ENCODE measurements at places on chromosomes 1 and 21.

DNA sequence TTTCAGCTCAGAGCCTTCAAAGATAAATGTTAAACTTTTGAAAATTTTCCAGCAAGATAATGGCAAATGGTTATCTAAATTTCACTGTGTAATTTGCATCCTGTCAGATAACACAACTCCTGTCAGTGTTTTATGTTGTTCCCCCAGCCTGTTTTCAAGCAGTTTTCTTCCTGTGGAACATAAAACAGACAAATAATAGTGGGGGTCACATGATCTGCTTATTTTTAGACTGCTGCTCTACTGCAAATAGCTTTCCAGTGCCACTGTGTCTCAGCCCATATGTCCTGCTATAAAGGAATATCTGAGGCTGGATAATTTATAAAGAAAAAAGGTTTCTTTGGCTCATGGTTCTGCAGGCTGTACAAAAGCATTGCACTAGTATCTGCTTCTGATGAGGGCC lies 32.2 kb downstream of the FMO3 start:
- no peak for DNase-seq

DNA sequence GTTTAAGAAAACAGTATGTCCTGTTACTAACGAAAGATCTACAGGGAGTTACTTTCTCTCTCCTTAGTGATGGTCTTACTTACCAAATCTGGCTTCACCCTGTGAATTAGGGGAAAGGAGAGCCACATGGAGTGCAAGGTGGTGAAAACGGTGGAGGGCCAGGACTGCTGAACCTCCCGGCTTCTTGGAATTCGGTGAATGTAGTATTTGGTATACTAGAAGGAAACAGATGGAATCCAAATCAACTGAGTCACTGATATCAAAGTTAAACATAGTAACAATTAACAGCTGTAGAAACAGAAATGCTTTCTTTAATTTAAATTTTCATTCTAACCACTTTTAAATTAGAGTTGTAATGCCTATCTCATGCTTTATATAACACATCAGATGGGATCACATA lies 45.7 kb downstream of the ALG14 start:
- DNase-seq: no peak

DNA sequence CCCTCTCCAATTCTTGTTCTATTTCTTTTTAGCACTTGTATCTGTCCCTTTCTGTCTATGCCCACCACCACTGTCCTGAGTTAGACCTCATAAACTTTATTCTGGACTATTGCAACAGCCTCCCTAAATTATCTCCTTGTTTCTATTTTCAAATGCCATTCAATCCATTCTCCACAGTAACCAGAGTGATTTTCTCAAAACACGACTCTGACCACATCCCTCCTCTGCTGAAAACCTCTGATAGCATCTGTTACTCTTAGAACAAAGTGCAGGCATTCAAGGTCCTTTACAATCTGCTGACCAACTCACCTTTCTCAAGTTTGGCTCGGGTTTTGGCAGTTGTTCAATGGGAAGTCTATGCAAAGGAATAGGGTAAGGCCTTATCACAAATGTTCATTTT lies 22.8 kb upstream of the GPX7 start:
- DNase-seq: no peak

GRCh38 chr1:82464362-82465001 lies 663.7 kb downstream of the ADGRL2 start:
- no peak for DNase-seq

DNA sequence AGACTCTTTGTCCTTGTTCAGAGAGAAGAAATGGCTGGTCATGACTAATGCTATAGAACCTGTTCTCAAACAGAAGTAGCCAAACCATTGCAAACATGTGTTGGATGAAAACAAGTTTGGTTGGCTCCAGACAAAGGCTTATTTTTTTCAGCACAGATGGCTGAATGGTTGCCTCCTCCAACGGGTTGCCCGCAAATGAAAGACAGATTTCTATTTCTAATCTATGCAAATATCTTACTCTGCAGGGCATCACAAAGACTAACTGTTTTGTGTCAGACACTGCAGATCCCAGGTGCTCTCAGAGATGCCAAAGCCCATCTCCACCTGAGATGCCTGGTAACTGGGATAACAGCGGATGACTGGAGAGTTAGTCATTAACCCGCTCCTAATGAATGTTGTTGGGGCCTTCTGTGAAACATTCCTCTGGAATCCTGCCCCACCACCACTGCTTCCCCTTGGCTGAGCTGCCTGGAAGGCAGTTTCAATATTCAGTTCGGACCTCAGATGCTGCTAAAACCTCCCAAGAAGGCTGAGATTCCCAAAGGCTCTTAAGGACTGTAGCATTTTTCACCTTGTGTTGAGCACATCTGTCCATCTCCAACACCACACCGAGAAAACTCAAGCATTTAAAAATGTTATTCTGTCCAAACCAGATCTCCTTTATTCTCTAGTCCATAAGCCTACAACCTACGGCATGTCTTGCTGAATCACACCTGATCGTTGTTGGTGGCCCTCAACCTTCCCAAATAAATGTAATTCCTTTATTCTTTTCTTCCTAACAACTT lies 104.4 kb downstream of the PTPN14 start:
- no peak for DNase-seq

DNA sequence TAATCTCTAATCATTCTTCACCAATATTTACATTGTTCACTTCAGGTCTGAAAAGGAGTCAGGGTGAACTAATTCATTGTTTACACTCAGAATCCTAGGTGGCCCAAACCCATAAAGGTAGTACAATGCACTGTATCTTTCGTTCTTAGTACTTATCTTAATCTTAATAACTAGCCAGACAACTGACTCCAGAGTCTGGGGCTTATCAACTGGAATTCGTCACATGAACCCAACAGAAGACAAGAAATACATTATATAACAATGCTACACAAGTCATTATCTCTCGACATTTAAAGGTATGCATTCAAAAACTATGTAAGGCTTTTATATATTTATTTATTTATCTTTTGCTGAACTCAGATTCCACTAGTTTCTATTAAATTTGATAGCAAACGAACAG lies 125.9 kb upstream of the ESRRG start:
- DNase-seq: no peak

- DNase-seq: no peak
Observed at GRCh38 chr1:41285818-41286217, 43.7 kb upstream of the SCMH1 start.

DNA sequence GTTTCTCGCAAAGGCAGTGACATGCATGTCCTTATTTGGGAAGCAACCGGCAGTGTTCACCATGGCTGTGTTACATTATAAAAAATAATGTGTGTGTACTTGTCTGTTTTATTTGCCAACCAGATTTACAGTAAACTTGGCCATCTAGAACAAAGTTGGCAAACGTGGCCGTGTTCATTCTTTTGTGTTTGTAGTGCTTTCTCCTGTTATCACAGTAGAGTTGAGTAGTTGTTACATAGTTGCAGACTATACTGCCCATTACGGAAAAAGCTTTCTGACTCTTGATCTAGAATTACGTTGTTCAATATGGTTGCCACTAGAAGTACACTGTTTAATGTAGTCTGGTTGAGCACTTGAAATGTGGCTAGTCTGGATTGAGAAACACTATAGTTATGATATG lies 19.4 kb downstream of the SOAT1 start:
- no peak for DNase-seq

- DNase-seq: no peak
Observed at GRCh38 chr1:30414086-30414850, 309.1 kb downstream of the MATN1 start.

DNA sequence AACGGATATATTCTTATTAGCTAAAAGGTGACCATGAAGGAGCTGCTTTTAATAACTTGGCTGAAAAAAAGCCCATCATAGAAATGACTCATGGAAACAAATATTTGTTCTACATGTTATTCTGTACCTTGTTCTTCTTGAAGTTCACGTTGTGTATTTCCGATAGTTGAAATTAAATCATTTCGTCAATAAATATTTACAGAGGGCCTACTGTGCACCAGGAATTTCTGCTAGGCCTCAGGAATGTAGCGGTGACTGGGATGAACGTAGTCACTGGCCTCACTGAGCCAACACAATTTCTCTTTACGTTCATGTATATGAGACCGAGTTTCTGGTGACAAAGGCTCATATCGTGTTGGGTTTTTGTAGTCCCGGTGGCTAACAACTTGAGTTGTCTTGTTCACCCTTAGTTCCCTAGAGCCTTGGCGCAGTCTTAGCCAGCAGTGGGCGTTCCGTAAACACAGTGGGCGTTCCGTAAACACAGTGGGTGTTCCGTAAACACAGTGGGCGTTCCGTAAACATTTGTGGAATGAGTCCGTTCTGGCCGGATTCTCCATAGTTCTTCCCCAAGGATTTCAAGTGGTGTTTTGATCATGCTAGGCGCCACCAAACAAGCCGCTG lies 53.2 kb upstream of the VAMP3 start:
- no peak for DNase-seq

GRCh38 chr1:233006541-233006973 lies 56.1 kb downstream of the NTPCR start:
- DNase-seq: no peak

- DNase-seq: peak; percentile 62
Observed at GRCh38 chr1:182972829-182973228, 19.9 kb upstream of the SHCBP1L start.

- no peak for DNase-seq
Observed at GRCh38 chr1:242033447-242033846, 34.5 kb upstream of the MAP1LC3C start.

DNA sequence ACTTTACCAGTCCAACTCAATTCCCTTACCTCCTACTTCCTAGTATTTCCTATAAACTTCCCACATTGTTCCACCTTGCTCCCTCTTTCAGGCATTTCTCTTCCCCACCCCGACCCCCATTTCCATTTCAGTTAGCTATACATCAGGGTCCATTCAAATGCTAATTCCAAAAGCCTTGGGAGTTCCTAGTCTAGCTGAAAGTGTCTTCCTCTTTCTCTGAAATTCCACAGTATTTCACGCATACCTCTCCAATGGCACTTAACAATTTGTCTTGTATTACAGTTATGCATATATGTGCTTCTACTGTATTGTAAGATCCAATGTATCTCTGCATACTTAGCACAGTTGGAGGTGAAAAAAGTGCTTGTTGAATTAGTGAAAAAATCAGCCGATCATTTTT lies 94.9 kb downstream of the ZNF644 start:
- no peak for DNase-seq

- DNase-seq: no peak
Observed at GRCh38 chr1:185154912-185155513, 1.7 kb downstream of the TRMT1L start.

DNA sequence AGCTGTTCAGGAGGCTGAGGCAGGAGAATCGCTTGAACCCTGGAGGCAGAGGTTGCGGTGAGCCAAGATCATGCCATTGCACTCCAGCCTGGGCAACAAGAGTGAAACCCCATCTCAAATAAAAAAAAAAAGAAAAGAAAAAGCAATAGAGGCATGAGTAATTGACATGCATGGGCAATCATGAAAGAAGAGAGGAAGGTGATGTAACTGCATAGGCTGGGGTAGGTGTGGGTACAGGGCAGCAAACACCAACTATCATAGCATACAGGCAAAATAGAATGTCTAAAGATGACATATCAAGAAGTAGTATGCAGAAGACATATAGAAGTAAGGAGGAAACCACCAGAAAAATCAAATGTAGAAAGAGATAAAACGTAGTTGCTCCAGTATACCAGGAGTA lies 19.0 kb upstream of the MGST3 start:
- DNase-seq: no peak

GRCh38 chr1:222047366-222047765 lies 305.5 kb upstream of the DUSP10 start:
- no peak for DNase-seq

- no peak for DNase-seq
Observed at GRCh38 chr1:5955479-5955977, 36.7 kb downstream of the NPHP4 start.

- DNase-seq: no peak
Observed at GRCh38 chr1:29984166-29984861, 739.1 kb downstream of the MATN1 start.

GRCh38 chr1:43655953-43656352 lies 6.0 kb downstream of the KDM4A start:
- DNase-seq: no peak

- DNase-seq: no peak
Observed at GRCh38 chr1:116066868-116067565, 44.2 kb upstream of the MAB21L3 start.

- no peak for DNase-seq
Observed at GRCh38 chr1:152397474-152397873, 16.6 kb downstream of the CRNN start.

DNA sequence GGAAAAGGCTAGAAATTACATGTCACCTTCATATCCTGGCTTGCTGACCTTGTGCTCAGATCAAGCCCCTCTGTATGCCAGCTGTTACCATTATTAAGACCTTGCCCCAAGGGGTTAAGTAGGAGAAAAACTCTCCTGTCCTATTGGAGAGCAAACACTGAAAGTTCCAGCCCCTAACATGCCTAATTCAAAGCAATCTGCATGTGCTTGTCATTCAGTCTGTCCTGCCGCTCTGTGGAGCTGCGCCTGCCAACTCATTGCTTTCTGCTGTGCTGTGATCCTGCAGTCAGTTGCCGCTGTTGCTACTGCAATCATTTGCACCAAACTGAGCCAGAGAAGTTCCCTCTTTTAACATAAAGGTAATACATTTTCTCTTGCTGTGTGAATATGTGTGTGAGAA lies 113.4 kb downstream of the DISP1 start:
- peak; percentile 56 for DNase-seq

- no peak for DNase-seq
Observed at GRCh38 chr1:155979597-155980343, 1.4 kb upstream of the ARHGEF2 start.

- DNase-seq: no peak
Observed at GRCh38 chr1:166139735-166140134, 27.1 kb downstream of the FAM78B start.

- DNase-seq: no peak
Observed at GRCh38 chr1:153833171-153833570, 58.0 kb downstream of the SLC27A3 start.

DNA sequence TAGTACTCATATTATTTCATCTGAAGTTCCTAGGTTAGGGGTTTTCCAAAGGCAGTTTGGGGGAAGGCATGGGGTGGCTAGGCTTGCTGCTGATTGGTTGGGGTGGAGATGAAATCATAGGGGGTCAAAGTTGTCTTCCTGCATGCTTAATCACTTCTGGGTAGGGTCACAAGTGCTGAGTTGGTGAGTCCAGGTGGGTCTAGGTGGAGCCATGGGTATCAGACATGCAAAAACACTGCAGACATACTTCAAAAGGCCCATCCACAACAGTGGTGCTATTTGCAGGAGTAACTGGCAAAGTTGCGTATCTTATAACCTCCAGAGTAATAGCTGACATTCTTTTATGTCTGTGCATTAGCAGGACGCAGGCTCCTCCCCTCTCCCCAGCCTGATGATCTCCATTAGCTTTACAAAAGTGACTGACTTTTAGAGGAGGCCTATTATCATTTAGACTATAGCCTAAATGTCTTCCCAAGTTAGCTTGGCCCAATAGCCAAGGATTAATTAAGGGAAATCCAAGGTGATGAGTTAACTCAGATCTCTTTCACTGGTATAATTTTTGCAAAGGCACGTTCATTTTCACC lies 374.4 kb upstream of the PRMT6 start:
- DNase-seq: no peak

DNA sequence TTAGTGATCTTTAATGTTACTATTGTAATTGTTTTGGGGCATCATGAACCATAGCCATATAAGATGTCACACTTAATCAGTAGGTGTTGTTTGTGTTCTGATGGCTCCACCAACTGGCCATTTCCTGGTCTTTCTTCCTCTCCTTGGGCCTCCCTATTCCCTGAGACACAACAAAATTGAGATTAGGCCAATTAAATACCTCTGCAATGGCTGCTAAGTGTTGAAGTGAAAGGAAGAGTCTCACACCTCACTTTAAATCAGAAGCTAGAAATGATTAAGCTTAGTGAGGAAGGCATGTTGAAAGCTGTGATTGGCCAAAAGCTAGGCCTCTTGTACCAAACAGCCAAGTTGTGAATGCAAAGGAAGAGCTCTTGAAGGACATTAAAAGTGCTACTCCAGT lies 30.7 kb downstream of the PPP2R5A start:
- DNase-seq: peak; percentile 6
